AML-193 (cell line): ENCODE measurements at places on chromosomes 4 and X.

GRCh38 chrX:48025561-48025960 is 18.8 kb downstream of the SPACA5 start:
- DNase-seq, result peak; percentile 33

GRCh38 chrX:96147681-96148080 is 537.0 kb upstream of the DIAPH2 start:
- DNase-seq, result no peak

DNA sequence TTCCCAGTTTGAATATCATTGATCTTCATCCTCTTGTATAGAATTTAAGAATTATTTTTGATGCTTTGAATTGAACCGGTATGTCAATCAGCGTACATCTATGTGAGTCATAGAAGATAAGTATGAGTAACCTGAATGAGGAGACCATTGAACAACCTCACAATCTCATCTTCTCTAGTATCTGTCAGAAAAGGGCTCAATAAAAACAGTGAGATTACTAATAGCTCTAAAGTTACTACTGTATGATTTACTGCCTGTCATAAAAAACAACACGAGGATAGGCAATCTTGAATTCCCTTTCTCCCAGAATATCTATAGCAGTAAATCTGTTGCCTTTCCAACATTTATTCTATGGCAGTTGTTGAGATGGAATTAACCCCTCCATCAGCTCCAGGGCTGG is 36.1 kb downstream of the PHOX2B start:
- no peak for DNase-seq

DNA sequence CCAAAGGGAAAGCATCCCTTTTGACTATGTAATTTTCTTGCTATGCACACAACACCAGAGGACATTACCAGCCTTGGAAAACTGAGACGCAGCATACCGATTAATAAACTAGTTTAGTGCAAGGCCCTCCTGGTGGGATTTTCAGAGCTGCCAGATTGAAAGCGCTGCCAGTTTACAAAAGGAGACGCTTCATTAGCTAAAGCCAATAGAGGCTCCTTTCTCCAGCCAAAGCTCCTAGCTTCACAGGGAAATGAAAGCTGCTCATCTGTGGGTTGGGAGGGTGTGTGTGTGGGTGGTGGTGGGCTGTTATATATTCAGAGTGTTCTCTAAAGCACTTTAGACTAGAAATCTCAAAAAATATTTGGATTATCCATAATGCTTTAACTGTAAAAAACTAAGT is 32.4 kb downstream of the SPANXN4 start:
- DNase-seq, result no peak

- no peak for DNase-seq
Measured at GRCh38 chr4:165905405-165906027, 32.5 kb downstream of the TLL1 start.

DNA sequence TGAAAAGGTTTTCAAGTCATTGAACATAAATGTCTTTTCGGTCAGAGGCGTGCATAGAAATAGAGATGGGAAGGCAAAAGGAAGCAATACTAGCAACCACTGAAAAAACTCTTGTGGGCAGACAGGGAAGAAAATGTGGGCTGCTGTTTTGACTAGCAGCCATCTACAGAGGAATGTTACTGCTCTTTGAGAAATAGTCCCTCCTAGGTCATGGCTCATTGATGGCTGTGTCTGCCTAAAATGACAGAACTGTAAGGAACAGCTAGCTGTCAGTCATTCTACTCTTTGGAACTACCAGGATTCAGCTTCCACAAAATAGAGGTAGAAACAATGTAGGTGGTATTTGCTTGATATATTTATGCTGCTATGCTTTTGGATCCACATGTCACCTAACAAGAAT is 26.9 kb upstream of the TMPRSS11B start:
- DNase-seq, result no peak
